ENCODE measurements at places on chromosomes 6 and 20.

DNA sequence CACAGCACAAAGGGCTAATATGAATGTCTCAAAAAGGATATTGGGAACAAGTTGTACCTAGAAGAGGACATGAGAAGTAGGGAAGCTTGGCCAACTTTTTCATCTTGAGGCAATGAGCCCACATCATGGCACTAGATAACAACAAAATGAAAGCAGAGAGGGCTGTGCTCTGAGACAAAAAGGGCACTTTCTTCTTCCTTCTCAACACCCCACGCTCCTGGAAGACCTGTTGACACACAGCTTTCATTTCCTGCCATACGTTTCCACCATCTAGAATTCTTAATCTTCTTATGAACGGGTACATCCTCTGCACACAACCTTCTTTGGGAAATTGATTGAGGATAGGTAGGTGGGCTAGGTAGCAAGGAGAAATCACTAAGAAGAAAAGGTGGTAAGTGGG lies 187.8 kb upstream of the STXBP5 start:
- DNase-seq: no peak

DNA sequence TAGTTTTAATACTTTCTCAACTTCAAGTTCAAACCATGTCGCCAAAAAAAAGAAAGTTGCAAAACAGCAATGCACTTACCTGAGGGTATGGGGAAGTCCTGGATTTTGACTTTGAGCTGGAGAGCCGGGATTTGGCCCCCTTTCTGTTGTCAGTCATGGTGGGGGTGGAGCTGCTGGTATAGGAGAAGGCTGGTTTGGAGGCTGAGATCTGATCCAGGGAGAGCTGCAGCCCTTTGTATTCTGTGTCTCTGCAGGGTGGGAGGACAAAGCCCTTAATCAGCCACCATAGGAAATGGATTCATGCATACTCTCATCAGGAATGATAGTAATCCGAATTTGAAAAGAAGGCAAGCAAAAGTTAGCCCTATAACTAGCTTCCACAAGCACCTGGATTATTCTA lies 44.0 kb downstream of the SIM1 start:
- DNase-seq: no peak

DNA sequence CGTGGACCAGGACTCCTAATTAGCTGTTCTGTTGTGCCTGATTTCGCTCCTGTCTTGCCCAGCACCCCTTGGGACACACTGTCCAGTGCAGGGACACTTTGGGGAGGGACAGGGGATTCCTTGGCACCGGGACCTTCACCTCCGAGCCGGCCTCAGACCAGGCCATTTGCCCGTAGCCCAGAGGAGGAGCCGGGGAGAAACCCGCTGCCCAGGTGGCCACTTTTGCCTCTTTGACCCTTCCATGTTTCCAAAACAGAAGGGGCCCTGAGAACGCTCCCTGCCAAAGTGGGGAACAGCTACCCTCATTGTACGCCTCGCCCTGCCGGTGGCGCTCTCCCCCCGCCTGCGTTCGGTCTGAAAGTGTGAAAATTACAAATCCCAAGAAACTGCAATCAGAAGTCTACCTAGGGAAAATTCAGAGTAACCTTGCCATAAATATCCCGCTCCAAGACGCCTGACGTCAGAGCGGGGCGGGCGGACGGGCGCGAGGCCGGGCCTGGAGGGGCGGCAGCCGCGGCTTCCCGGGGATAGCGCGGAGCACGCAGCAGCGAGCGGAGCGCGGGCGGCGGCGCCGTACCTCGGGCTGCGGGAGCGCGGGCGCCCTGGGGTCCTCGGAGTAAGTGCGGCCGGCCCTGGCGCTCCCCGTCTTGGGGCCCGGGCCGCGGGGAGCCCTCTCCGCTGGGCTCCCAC lies at the start of gene DAAM2:
TSS of gene DAAM2 (plus strand) at position 527 of the 690 bp plus-strand sequence. CDS start 63,927 bp downstream, outside the sequence.
- DNase-seq: no peak

GRCh38 chr20:38286586-38287531 lies 17.1 kb upstream of the BPI start:
- DNase-seq: no peak

DNA sequence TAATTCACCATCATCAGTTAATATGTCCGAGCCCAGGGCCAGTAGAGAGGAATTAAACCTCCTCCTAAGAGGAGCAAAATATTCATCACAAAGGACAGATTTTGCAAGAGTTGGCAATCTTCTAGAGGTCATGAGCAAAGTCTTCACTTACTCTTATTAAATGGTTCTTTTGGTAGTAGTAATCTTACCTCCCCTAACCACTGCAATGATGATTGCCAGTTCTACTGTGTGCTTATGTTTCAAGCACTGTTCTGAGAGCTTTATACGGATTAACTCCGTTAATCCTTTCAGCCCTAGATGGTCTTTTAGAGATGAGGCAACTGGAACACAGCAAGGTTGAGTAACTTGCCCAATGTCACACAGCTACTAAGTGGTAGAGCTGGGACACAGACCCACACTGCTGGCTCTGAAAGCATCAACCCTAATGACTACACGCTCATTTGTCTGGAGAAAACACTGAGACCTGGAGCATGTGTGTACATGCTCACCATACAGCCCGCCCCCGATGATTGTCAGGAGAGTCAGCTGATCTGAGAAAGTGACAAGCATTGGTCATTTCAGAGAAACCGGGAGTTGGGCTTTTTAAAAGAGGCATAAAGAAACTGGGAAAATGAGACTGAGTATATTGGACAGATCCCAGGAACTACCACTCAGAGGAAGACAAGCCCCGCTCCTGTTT lies 276.0 kb downstream of the NRN1 start:
- no peak for DNase-seq

GRCh38 chr20:49497398-49497669 lies 14.9 kb upstream of the KCNB1 start:
- DNase-seq: no peak
